ENCODE measurements at places on chromosomes 3 and 15.

- DNase-seq, result no peak
Observed at GRCh38 chr3:47865192-47865591, 62.3 kb downstream of the DHX30 start.

GRCh38 chr3:39108200-39108710, 775 bp downstream of the TTC21A start:
- DNase-seq, result no peak

- DNase-seq, result no peak
Observed at GRCh38 chr15:90099868-90100831, 2.1 kb downstream of the IDH2 start.

DNA sequence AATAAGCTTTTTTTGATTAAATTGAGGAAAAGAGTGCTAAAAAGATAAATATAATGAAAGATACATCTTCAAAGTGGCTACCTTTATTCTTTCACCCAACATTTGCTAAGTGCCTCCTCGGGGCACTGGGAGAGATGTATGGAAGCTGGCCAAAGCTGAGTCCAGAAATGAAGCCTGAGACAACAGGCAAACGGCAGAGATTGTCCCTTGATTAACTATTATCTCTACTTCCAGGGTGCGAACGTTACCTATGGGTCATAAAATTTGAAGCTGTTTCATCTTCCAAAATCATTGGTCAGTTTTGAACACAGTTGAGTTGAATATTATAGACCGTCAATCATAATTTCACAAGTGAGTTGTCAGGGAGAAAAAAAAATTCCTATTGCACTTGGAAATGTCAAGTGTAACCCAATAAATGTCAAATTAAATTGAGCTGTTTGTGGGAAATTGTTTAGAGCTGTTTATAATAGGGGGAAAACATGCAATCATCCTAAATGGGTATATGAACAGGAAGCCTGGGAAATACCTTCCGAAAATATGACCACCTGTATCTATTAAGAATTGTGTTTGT, 73.9 kb downstream of the SUCLG2 start:
- DNase-seq, result no peak

DNA sequence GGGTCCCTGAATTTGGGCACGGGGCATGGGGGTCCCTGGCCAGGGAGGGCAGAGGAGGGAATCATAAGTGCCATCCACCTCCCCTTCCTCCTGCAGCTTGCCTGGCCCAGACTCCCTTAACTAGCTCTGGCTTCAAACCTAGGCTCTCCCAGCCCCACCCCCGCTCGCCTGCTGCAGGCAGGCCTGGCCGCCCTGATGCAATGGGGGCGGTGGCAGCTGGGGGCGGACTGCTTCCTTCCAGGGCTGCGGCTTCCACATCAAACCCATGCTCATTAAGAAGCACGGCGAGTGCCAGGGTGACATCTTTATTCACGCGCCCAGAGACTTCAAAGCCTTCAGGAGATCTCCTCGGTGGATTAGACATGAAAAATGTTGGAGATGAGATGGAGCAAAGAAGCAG, 123.1 kb downstream of the TPRA1 start:
- no peak for DNase-seq
